Hematopoietic multipotent progenitor cell treated with erythropoietin and hydrocortisone succinate and interleukin-3 and kit ligand, for 8 days (in vitro differentiated cells): ENCODE measurements at places on chromosomes 5 and 9.

DNA sequence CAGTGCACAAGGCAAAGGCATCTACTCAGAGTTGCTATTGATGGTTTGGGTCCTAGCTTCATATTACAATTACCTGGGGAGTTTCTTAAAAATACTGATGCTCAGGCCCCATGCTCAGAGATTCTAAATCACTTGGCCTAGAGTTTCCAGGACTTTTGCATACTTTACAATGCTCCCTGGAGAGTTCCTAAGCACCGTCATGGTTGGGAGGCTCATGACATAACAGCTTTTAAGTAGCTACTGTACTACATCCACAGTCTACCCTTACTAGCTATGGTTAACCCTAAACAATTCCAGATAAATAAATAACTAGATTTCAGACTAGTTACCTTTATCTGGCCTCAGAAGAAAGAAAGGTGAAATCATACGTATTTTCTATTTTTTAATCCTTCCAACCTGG lies 414.4 kb downstream of the PDE4D start:
- no peak for DNase-seq

- DNase-seq, result no peak
These were observed 66.4 kb downstream of the DAPK1 start for GRCh38 chr9:87564111-87564510.

DNA sequence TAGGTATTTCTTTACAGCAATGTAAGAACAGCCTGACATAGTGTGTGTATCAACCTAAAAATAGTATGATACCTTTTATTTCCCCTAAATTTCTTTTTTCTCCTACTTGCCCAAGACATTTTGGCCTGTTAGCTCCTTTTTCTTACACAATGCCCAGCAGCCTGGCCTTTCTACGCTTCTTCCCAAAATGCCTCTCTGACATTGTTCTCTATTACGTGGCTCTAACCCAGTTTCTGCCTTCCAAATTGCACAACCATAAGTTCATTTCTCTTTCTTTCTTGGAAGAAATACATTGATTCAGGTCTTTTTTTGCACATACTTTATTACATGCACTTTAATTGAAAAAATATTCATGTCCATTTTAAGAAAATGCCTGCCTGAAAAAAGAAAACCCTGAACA lies 408.2 kb downstream of the PRR16 start:
- no peak for DNase-seq

DNA sequence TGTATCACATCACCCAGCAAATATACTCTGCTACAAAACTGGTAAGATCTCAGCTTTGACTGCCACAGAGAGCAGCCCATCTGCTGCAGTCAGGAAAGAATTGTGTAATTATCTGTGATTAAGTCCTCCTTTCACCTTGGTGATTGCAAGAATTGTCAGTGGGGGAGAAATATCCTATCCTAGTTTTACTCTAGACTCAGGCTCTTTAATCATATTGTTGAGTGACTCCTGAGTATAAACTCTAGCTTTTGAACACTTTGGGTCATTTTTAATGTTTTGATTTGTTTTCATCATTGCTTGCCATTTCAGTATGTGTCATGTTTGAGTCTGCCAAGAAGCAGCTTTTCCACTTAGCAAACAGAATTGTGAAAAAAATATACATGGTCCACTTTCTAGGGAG lies 32.1 kb downstream of the VCAN start:
- no peak for DNase-seq

- no peak for DNase-seq
These were observed 102.3 kb downstream of the SEMA6A start for GRCh38 chr5:116472274-116472673.

GRCh38 chr5:141942185-141942857 lies 15.7 kb downstream of the PCDH12 start:
- no peak for DNase-seq

GRCh38 chr9:110877374-110877773 lies 160.9 kb downstream of the LPAR1 start:
- no peak for DNase-seq

DNA sequence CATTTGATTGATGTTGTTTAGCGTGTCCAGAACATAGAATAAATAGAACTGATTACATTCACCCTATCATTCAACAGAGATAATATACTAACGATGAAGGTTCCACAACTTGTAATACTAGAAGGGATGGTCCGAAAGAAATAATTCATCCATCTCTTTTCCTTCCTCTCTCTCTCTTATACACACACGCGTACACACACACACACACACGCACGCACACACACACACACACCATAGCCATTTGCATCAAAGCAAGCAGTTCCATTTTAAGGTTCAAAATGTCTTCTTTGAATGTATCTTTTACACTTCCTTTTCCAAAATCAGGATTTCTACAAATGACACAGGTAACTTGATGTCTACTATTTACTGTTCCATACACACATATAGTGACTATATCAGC lies 887 bp downstream of the GDA start:
- DNase-seq, result no peak

DNA sequence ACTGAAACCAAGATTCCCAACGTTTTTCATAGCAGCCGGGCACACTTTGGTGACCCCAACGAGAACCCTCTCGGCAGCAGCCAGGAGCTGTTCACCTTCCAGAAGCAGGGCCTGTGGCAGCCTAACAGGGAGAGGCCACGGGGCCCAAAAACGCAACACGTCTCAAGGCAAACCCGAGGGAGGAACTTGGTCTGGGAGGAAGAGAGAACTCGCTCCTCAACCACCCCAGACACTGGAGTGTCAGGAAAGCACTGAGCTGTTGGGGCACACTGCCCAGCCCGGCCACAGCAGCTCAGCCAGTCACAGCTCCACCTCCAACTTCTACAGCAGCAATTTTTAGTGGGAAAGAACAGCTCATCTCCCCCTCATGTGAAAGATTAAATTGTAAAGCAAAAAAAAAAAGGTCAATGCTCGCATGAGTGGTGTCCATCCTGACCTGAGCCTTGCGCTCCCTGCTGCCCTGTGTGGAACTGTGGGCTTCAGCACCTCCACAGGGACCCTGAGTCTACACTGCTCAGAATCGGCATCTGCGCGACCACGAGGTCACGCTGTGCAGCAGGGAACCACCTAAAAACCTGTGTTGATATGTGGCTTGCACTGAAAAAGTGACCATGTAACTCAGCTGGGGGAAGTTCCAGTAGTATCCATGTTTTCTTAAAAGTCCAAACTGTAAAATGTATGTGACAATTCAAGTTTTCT lies 55.0 kb downstream of the IPPK start:
- no peak for DNase-seq

DNA sequence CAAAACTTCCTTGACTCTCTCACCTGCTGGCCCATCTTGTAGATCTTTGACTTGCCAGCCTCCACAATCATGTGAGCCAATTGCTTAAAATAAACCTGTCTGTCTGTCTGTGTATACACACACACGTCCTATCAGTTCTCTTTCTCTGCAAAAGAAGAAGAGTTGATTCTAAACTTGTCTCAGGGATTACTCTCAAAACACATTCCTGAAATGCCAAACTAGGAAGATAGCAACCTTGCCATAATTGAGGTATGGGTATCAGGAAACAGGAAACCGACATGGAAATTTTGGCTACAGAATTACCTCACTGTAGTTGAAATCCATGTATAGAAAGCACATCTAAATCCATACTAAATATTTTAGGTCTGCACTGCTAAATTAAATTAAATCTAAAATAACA lies 483.4 kb downstream of the PLK2 start:
- DNase-seq, result no peak

GRCh38 chr5:59673438-59674058 lies 220.0 kb downstream of the PDE4D start:
- peak; percentile 60 for DNase-seq

- no peak for DNase-seq
These were observed 11.3 kb downstream of the MYOZ3 start for GRCh38 chr5:150672237-150672883.

GRCh38 chr9:134492721-134493460 lies 148.7 kb upstream of the COL5A1 start:
- DNase-seq, result no peak

DNA sequence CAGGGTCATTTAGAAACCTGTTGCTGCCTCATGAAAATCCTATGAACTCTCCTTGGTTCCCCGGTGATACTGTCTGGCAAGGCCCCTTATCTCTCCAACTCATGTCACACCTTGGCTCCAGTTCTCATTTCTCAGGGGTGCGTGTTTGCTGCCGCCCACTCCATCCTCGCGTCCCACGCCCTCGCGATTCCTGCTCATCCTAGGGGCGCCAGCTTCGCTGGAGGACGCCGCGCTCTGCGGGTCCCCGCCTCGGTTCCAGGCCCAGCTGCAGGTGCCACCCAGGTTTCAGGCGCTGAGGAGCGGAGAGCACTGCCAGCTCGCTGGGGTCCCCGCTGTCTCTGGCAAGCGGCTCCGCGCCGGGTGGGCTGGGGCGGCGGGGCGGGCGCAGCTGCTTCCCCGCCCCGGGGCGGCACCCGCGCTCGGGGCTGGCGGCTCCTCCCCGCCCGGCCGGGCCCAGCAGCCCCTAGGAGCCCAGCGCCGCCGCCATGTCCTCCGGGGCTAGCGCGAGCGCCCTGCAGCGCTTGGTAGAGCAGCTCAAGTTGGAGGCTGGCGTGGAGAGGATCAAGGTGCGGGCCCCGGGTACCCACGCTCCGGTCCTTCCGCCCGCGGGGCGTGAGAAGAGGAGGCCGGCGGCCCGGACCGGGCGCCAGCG lies at the start of gene GNG10:
TSS of gene GNG10 (plus strand) at position 456 of the 652 bp plus-strand sequence. CDS start at position 486, 30 bp downstream.
- DNase-seq, result peak; percentile 61

- DNase-seq, result no peak
These were observed 73.1 kb upstream of the FST start for GRCh38 chr5:53407373-53407772.

GRCh38 chr5:63961598-63962161 lies 565 bp downstream of the HTR1A start:
- DNase-seq, result no peak

- DNase-seq, result no peak
These were observed 15.8 kb downstream of the ARHGEF28 start for GRCh38 chr5:73641811-73642210.

GRCh38 chr9:126329476-126330275 lies 3.0 kb downstream of the MVB12B start:
- DNase-seq, result no peak

DNA sequence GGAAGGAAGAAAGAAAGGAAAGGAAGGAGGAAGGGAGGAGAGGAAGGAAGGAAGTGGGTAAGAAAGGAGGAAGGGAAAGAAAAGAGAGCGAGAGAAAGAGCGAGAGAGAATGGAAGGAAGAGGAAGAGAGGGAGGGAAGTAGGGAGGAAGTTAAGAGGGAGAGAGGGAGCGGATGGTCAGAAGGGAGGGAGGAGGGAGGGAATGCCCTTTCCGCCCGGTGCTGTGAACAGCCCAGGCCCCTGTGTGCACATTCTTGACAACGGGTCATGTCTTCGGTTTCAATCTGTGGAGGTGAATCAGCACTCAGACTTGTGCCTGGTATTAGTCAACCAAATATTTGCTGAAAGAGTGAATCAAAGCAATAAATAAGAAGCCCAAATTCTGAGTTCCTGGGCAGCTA lies 39.2 kb downstream of the PRUNE2 start:
- DNase-seq, result no peak

- no peak for DNase-seq
These were observed 75.6 kb downstream of the ST8SIA4 start for GRCh38 chr5:100827481-100827889.

GRCh38 chr9:68584189-68585033 lies 43.7 kb upstream of the TMEM252 start:
- DNase-seq, result peak; percentile 93

- DNase-seq, result no peak
These were observed 91.9 kb upstream of the OTULINL start for GRCh38 chr5:14489643-14490042.

- DNase-seq, result peak; percentile 42
These were observed 186.2 kb downstream of the FANCC start for GRCh38 chr9:95131023-95131943.

- no peak for DNase-seq
These were observed 63.3 kb upstream of the GRAMD2B start for GRCh38 chr5:126359884-126360283.

DNA sequence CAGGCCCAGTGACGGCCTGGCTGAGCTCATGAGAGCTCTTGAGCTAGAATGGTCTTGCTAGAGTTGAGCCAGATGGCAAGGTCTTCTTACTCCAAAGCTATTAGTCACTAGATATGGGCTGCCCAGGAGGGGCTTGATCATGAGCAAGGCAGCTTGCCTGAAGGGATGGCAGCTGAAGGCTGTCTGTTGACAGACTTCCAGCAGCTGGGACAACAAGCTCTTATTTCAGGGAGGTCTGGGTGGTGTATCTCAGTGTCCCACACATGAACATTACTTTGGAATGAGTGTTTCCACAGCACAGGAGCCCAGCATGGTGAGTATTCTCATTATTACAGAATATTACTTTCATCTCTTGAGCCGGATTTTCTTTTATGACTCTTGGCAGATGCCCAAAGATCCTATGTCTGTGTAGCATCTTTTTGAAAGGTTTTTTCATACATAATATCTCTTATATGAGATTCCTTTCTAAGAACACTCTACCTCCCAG lies 414.1 kb downstream of the ARHGEF28 start:
- DNase-seq, result no peak

- DNase-seq, result no peak
These were observed 151.3 kb downstream of the CCDC192 start for GRCh38 chr5:127854520-127854919.

DNA sequence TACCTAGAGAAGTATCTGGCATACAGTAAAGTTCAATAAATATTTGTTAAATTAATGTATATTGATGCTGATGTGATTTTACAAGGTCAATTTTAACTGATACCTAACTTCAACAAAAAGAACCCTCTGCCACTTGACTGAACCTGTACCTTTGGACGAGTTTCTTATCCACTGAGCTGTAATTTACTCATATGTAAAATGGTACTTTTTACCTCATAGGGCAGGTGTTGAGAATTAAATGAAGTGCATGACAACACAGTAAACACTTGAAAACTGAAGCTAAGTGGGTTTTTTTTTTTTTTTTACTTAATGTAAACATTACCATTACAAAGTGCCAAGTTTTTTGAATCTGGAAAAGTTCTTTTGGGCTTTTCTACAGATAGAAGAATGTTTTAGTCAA lies 15.4 kb downstream of the NIPSNAP3B start:
- DNase-seq, result no peak

DNA sequence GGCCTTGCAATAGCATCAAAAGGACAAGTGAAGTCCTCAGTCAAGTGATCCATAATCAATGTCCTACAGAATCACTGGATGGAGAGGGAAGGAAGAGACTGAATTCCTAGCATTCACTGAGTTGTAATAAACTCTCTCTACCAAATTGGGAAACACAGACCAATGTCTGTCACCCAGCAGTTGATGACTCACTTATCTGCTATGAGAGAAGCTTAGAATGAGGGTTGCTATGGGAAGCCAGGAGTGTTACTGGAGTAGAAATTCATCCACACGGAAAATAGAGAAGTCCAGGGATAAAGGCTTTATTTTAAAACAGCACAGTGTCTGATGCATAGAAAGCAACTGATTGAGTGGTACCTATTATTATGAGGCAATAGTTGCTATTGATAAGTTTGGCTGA lies 407.4 kb downstream of the BRINP1 start:
- DNase-seq, result no peak

DNA sequence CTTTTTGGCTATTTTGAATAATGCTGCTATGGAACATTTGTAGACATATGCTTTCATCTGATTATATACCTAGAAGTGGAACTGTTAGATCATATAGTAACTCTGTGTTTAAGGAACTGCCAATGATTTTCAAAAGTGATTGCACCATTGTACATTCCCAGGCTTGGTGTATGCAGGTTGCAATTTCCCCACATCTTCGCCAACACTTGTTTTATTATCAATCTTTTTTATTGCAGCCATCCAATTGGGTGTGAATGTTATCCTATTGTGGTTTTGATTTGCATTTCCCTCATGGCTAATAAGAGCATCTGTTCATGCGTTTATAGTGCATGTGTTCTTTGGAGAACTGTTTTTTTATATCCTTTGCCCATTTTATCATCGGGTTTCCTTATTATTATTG lies 81.3 kb downstream of the PLAC8L1 start:
- no peak for DNase-seq
